Peyer's patch (tissue), 4 donors: ENCODE measurements at places on chromosomes 6 and 20. TPM values are rescaled to one million over a fixed set of nuclear protein-coding genes. Genes with fewer than 3 reads are reported as not detected.

DNA sequence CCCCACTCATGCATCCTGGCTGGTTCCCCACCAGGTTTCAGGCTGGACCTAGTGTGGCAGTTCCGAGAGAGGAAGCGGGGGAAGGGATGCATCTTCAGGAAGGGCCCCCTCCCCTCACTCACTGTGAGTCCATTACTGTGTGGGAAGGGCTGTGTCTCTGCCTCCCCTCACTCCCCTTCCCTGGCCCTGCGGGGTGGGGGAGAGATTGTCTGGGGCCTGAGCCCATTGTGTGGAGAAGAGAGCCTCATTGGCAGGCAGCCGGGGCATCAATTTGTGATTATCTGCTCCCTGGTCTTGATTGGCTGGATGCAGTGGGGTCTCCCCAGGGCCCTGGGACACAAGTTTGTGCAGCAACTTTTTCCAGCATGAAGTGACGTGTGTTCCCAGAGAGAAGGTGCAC is 4.1 kb upstream of the MYT1 start:
- no peak for DNase-seq

Gene WFDC5
- not detected for total RNA-seq

Gene C20orf141
- not detected for total RNA-seq

DNA sequence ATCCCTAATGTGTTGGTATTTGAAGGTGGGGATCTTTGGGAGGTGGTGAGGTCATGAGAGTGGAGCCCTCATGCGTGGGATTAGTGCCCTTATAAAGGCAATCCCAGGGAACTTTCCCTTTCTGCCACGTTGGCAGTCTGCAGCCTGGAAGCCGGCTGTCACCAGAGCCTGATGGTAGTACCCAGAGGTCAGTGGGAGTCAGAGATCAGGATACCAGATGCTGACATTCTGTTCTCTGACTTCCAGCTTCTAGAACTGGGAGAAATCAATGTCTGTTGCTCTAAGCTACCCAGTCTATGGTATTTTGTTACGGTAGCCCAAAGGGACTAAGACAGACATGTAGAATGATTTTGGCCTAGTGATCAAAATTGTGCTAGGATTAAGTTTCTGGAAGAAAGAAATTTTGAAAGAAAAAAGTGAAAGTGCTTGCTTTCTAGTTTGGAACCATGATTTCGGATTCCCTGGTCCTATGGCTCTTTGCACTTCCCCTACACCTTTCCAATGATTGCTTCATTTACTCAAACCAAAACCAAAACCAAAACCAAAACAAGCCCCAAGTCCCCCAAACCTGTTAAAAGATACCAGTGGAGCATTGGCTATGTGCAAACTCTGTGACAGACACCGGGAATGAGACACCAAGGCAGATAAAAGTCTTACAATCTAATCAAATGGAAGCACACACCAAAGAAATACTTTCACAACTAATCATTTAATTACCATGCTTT is 173.7 kb upstream of the ZNF217 start:
- DNase-seq, result no peak

DNA sequence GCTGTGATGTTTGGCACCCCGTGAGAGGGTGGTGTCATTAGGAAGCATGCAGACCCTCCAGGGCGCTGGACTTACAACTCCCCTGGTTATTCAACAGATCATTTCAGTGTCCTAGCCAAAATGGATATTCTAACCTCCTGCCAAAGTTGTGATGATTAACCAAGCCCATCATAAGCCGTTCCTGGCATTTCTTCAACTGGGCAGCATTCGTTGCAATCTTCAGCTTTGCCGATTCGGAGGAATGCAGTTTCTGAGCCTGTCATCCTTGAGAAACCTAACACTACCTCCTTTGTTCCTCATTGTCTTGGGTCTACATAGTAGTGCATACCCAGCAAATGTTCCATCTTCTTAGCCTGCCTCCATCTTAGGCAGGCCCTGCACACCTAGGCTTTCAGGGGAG is 79.2 kb upstream of the MAP3K4 start:
- no peak for DNase-seq

DNA sequence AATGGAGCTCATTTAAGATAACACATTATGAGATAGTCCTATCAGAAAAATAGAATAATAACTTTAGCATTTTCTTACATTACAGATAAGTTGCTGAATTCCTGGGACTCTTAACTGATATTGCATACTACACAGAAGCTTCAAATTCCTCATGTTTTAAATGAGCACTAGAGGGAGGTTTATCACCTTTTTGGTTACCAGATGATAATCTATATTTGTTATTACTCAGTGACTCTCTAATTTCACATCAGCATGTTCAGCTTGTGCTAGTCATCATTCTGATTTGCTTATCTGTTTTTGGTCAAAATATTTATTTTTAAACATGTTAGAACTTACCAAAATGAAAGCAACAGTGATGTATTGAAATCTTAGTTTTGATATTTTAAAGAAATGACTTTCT is 20.5 kb upstream of the GJA10 start:
- DNase-seq, result no peak

DNA sequence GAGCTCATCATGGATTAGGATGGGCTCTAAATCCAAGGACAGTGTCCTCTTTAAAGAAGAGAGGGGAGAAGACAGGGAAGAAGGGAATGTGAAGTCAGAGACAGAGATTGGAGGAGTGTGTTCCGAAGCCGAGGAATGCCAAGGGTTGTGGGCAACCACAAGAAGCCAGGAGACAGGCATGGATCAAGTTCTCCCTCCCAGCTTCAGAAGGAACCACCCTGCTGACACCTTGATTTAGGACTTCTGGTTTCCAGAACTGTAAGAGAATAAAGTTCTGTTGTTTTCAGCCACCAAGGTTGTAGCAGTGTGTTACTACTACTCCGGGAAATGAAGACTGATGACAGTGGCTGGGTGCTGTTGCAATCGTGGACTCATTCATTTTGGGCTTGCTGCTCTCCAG is 120.1 kb downstream of the RPS12 start:
- DNase-seq, result no peak

GRCh38 chr6:6516666-6517458 is 71.7 kb upstream of the LY86 start:
- no peak for DNase-seq

Gene MDFI
- not detected for total RNA-seq

Gene SLC44A4
- 428 TPM for total RNA-seq

DNA sequence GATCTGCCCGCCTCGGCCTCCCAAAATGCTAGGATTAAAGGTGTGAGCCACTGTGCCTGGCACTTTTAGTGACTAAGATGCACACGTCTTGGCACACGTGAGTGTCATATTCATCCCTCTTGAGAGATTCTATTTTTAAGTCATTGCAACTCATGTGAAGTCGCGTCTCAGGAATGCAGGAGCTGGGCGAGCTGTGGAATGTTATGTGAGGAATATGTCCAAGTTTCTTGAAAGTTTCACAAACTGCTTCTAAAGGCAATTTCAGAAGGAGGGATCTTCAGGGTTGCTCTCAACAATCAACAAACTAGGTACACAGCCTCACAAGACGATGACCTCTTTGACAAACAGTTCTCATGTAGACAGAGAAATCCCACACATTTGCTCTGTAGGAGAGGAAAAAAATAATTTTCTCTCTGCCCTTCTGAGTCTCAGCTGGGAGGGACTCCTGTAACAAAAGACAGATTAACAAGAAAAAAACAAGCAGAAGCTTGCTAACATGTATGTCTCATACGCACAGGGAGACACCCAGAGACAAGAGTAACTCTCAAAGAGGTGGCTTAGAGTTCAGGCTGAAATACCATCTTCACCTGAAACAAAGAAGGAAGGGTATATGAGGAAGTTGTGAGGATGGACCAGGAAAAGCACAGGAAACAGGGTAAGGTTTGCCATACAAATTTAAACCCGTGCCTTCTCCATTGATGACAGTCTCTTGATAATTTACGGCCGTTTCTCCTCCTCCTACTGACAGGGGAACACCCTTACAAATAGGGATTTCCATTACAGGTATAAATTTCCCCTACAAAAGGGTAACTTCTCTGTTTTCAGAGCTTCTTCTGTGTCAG is 45.3 kb upstream of the FAM50B start:
- DNase-seq, result no peak

Gene KCNQ5
- 5.0 TPM for total RNA-seq

DNA sequence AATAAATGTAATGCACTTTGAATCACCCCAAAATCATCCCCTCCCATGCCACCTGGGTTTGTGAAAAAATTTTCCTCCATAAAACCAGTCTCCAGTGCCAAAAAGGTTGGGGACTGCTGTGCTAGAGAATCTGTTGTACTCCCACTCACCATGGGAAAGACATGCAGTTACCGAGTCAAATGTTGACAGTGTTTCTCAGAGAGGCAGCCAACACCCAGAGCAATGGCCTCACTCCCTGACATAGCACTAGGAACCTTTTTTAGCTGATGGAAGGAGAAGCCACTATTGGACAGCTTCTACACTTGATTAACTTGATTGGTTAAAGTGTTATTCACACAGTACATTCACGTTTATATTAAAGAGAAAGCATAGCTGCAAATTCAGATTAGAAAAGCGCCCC is 59.8 kb upstream of the MANEA start:
- no peak for DNase-seq

DNA sequence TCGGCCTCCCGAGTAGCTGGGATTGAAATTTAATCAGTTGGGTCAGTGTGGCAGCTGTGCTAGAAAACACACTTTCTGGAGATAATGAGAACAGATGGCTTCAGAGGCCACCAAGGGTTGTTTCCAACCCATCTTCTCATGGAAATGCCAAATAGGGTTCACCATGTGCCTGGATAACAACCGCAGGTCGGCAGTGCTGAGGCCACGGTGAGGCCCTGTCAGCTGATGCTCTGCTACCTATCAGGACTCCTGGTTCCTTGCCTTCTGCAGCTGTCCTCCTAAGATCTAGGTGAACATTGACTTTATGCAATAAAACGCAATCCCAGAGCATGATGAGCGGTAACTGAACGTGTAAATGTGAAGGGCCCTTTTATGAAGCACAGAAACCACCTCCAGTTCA is 139.3 kb upstream of the SNX9 start:
- no peak for DNase-seq

DNA sequence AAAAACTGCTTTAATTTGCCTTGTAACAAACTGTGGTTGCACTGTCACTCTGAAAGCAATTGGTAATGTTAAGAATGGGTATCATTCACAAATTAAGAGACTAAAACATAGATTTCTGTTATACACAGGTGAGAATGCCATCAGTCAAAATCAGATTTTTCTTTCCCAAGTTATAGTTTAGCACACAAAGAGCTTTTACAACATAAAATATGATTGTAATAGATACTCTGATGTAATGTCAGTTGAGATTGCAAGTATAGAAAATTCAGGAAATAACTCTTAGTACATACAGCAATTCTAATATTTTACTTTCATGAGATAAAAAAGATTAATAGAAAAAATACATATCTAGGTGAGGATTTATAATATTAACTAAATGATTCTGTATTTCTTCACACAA is 2.3 kb upstream of the ME1 start:
- DNase-seq, result no peak

GRCh38 chr6:20949138-20949537 is 414.9 kb downstream of the CDKAL1 start:
- DNase-seq, result no peak

DNA sequence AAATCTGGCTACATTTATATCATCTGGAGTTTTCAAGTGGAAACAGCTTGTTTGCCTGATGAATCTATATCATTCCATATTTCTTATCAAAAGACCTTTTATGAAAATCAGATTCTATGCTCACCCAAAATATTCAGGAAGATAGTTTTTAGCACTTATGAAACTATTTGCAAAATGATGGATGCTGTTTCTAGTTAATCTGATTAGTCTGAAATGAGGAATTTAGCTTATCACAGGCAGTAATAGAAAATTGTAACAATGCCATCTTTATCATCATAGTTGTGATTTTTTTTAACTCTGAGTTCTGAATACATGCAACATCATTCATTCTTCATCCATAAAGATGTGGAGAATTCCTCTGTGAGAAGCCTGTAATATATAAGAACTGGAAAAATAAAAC is 229.7 kb downstream of the PLCB1 start:
- no peak for DNase-seq

DNA sequence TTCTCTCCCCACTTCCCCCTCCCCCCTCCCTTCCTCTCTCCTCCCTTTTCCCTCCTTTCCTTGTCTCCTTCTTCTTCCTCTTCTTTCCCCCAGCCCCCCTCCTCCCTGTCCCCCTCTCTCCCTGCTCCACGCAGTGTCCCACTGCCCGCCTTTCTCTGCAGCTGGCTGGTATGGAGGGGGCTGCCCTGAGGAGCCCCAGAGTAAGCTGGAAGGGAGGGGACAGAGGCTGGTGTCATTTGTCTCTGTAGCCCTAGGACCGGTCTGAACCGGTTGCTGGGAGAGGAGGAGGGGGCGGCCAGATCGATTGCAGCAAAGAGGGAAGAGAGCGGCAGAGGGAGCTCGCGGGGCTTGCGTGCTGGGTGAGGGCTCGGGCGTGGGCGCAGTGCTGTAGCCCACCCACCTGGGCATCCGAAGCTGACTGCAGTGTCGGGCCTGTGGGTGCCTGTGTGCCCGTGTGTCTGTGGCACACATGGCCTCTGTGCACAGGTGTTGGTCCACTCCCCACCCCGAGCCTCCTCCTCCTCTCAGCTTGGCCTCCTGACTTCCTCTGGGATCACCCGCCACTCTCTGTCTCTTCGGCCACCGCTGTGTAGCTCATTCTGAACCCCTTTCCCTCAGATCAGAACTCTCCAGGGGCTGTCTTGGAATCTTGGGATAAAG is 50.6 kb downstream of the SRC start:
- DNase-seq, result no peak
